ENCODE measurements at places on chromosomes 3 and 15. TPM values are rescaled to one million over a fixed set of nuclear protein-coding genes. Genes with fewer than 3 reads are reported as not detected.

DNA sequence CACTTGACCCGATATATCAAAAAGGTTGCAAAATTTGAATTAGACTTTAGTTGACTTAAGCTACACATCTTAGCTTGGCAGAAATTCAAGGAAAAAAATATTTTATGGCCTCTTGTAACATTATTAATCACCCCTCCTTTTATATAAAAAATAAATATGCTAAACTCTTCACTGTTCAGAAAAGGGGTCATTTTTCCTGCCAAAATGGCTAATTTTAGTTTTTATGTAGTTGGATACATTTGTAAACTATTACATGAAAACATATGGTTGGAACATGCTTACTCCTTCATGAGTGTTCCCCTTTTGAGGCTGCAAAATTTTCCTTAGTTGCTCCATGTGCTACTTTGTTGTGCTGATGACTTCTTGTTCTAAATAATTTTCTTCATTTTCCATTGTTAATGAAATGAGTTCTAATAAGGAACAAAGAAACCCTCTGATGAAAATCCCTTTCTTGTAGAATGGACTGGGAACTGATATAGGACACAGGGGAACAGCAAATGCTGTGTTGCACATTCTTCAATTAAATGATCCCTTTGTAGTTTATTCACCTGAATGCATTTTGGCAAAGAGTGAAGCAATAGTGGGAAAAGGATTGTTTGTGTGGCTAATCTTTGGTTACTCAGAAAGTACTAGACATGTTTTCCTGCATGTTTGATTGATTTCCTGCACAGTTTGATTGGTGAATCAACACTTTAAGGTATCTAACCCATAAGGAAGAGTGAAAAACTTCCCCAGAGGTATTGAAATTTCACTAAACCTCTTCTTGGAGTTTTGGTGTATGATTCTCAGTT is 349.3 kb downstream of the TIGIT start:
- DNase-seq: no peak

DNA sequence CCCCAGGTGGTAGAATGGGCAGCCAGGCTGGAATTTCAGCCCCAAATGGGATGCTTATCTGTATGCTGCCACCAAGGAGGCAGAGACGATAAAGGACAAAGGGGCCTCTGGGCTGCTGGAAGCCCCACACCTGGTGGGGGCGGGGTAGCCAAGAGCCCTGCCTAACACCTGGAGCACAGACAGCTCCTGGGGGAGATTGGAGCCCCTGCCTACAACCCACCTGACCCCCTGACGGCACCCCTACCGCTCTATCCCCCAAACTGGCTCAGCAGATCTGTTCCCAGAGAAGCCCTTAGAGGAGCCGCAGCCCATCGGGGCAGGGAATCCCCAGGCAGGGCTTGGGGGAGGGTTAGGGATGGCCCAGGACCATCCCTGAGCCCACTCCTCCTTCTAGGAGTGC is 15.8 kb upstream of the SEMA3F start:
- DNase-seq: no peak

GRCh38 chr3:114904633-114905032 is 242.5 kb downstream of the ZBTB20 start:
- DNase-seq: no peak

CNTN4 gene
- not detected for total RNA-seq

QTRT2 gene
- total RNA-seq: 36.8 TPM
